ENCODE measurements at places on chromosomes 1 and 21.

DNA sequence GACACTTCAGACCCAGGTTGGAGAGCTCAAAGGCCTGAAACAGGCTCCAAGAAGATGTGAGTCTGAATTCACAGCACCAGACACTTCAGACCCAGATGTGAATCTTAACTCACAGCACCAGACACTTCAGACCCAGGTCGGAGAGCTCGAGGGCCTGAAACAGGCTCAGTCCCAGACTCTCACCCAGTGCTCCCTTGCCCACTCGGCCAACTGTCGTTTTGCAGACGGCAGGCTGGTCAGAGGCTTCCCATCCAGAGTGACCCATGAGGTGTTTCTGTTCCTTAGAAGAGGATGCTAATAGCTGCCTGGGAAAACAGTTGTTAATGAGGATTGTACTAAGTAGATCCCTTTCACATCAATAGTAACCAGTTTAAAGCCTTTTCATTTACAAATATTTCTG is 88.4 kb downstream of the ADARB1 start:
- DNase-seq: no peak

DNA sequence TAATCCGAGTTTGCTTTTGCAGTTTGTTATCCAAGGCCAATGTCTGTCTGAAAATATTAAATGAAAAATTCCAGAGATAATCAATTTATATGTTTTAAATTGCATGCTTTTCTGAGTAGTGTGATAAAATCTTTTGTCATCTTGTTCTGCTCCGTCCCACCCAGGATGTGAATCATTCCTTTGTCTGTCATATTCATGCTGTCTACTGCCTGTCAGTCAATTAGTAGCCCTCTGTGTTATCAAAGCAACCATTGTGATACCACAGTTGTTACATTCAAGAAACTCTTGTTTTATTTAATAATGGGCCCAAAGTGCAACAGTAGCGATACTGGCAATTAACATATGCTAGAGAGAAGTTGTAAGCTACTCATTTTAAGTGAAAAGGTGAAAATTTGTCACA is 819.3 kb downstream of the BRINP3 start:
- no peak for DNase-seq

GRCh38 chr1:5945445-5945844 is 46.8 kb downstream of the NPHP4 start:
- no peak for DNase-seq

DNA sequence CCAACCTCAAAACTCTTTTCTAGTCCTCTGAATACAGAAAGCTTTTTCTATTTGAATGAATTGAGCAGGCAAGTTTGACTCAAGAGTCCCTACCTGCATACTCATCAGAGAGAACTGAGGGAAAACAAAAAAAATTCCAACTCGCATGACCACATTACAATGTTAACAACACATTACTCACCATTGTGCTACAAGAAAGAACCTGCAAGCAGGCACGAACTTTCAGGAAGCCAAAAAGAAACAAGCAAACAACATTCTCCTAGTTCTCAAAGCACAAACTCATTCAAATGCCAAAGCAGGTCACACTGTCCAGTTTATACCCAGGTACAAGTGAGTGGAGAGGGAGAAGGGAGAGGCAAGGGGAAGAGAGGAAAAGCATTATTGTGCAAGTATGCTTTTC is 14.6 kb downstream of the OTUD7B start:
- no peak for DNase-seq

DNA sequence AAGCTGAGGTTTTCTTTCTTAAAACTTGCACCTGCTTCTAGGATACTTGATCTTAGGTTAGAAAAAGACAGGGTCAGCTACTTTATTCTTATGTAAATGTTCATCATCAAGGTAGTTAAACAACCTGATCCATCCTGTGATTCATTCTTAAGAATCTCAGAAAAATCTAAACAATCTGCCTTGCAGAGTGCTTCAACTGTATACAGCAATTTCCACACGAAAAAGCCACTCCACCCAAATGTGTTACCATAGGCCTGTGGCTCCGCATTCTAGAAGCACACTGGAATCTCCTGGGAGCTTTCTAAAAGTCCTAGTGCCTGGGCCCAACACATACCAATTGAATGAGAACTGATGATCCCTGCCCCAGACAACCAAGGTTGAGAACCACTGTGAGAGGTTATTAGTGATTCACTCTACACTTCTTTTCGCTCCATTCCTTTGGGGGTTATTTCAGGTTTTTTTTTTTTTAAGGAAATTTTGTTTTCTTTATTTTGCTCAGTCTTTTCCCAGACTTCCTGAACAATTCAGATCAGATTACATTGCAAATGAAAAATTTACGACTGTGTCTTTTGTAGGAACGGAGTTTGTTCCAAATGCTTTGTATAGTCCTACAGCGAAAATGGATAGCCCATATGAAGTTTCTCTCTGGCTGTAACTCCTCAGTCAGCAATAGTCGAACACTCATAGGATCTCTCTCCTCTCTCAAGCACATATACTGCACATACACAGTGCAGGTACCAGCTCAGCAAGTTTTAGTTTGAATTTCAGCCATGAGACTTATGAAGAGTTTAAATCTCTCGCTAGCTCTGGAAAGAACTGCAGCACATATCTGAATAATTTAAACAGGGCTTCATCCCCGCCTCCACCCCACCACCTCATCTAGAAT is 16.1 kb downstream of the SMYD2 start:
- DNase-seq: no peak

- DNase-seq: no peak
Observed at GRCh38 chr1:55012661-55013060, 13.9 kb downstream of the BSND start.

DNA sequence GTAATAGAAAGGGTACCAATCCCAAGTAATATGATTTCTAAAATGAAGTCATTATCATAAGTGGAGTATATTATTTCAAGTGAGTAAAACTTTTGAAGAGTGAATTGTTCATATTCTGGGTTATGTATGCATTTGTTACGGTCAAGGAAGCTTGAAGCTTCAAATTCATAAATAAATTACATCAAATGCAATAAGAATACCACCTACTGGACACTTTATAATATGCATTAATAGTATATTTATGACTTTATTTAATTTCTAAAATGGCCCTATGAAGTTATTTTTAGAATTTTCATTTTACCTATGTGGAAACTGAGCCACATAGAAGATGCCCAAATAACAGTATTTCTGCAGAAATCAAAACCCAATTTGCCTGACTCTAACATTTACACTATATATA is 260.6 kb downstream of the SMYD3 start:
- DNase-seq: no peak

GRCh38 chr1:196385109-196385508 is 223.1 kb downstream of the KCNT2 start:
- DNase-seq: no peak

- no peak for DNase-seq
Observed at GRCh38 chr1:244087021-244087560, 36.0 kb downstream of the ZBTB18 start.

All from C1 segment of cervical spinal cord (tissue), 14 donors.